Kasumi-1 (cell line): ENCODE measurements at places on chromosomes 16 and 17.

DNA sequence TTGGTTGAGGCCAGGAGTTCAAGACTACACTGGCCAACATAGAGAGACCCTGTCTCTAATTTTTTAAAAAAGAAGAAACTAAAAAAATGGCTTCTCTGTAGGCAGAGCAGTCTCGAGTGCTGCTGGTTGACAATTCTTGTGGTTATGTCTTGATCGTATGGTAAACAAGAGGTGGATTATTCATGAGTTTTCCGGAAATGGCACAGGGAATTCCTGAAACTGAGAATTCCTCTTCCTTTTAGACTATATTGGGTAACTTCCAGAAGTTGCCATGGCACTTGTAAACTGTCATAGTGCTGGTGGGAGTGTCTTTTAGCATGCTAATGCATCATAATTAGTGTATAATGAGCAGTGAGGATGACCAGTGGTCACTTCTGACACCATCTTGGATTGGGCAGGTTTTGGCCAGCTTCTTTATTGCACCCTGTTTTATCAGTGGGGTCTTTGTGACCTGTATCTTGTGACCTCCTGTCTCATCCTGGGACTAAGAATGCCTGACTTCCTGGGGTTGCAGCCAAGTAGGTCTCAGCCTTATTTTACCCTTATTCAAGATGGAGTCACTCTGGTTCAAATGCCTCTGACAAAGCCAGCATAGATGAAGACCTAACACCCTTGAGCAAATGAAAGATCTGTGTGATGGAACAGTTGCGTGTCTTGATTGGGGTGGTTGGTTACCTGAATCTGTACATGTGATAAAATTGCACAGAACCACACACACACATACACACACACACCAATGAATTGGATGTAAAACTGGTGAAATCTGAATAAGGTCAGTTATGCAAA, 30.2 kb downstream of the BMERB1 start:
- no peak for DNase-seq

- DNase-seq, result no peak
These were observed 761 bp upstream of the MATCAP1 start for GRCh38 chr16:67184453-67184994.

DNA sequence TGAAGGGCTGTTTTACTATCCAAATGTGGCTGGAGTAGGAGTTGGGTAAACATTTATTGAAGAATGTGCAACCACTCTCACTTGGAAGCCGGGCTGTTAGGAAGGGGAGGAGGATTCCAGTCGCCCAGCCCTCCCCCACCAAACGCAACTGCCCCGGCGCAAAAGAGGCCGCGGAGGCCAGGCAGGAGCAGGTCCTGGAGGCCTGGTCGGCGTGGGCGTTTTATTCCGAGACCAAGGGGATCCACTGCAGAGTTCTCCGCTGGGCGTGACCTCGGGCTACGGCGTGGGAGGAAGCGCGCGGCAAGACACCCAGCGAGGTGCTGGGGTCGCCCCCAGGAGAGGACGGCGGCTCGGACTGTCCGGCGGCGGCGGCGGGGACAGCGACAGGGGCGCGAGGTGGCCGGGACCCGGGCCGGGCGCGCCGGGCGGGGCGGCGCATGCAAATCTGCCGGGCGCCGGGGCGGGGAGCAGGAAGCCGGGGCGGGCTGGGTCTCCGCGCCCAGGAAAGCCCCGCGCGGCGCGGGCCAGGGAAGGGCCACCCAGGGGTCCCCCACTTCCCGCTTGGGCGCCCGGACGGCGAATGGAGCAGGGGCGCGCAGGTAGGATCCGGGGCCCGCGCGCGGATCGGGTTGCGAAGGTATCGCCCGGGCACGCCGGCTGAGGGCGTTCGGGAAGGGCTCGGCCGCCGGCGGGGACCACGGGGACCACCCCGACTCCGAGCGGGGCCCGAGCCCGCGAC, at the start of gene IL4R:
TSS of gene IL4R (plus strand) at position 553 of the 739 bp plus-strand sequence. CDS start 26,230 bp downstream, outside the sequence.
- DNase-seq, result no peak

GRCh38 chr17:37830151-37830993, 85.5 kb upstream of the HNF1B start:
- no peak for DNase-seq

- DNase-seq, result no peak
These were observed 15.4 kb downstream of the ABCA10 start for GRCh38 chr17:69213059-69213813.

GRCh38 chr17:71505200-71505599, 615.6 kb upstream of the SOX9 start:
- no peak for DNase-seq

DNA sequence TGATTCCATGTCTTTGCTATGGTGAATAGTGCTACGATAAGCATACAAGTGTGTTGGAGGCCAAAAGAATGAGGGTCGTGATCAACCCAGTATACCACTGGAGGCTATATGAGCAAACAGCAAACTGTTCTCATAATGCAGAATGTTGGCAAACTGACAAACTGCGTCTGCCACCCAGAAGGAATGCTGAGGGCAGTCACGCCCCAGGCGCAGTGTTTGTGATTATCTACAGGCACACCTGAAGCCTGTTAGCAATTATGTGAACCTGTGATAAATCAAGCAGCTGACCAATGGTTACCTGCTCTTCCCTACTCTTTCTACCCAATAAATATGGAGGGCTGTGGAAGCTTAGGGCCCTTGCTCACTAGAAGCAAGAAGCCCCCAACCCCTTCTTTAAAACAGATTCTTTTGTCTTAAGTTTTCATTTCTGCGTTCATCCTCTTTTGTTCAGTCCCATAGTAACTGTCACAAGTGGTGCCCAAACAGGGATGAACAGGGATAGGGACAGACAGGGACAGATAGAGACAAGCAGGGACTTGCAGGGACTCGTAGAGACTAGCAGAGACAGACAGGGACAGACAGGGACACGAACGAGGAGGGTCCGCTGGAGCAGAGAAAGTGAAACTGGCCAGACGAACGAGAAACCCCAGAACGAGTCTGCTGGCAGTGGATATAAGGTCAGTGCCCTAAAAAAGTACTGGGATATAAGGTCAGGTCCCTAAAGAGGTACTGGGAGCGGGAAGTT, 25.1 kb downstream of the CD300LG start:
- no peak for DNase-seq

DNA sequence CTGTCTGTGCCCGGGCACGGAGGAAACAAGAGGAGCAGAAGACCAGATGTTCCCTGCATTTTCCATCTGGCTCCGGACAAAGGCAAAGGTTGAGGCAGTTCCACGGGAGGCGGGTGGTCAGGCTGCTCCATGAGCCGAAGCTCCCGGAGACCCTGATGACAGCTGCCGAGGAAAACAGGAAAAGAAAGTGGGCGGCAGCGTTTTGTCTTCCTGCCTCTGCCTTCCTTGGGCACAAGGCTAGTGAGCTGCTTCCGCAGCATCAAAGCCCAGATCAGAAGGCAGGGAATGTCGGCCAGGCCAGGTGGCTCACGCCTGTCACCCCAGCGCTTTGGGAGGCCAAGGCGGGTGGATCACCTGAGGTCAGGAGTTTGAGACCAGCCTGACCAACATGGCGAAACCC, 16.2 kb downstream of the SLC43A2 start:
- no peak for DNase-seq
